ENCODE measurements at places on chromosomes 4 and X.

- DNase-seq: no peak
These were observed 25.7 kb downstream of the AFF1 start for GRCh38 chr4:86960557-86960961.

GRCh38 chr4:165502916-165503907, 124.4 kb downstream of the CPE start:
- DNase-seq: no peak

DNA sequence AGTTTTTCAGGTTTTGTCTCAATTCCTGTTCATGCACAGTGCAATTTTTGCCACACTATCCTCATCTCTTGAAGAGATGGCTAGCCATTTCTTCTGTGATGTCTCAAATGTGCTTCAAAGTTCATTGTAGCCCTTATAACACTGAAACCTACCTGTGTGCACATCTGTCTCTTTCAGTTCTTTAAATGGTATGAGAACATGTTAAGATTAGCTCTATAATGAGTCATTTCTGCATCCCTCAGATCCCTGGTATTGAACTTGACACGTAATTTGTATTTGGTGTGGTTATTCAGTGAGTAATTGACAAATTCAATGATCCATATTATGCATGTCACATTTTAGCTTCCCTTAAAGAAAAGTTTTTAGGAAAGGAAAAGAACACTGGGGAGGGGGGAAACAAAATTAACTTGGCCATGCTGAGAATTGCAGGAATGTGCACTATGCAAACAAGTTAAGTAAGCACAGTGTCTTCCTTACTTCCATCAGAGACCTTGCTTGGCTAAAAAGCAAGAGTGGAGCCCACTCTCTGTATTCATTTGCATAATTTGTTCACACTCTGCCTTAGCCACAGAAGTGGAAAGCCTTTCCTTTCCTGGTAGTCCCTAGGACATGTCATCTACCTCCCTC, 659.8 kb upstream of the MAGEB2 start:
- DNase-seq: no peak

GRCh38 chrX:104522386-104522785, 43.6 kb upstream of the IL1RAPL2 start:
- no peak for DNase-seq
